ENCODE measurements at places on chromosomes 7 and 10.

DNA sequence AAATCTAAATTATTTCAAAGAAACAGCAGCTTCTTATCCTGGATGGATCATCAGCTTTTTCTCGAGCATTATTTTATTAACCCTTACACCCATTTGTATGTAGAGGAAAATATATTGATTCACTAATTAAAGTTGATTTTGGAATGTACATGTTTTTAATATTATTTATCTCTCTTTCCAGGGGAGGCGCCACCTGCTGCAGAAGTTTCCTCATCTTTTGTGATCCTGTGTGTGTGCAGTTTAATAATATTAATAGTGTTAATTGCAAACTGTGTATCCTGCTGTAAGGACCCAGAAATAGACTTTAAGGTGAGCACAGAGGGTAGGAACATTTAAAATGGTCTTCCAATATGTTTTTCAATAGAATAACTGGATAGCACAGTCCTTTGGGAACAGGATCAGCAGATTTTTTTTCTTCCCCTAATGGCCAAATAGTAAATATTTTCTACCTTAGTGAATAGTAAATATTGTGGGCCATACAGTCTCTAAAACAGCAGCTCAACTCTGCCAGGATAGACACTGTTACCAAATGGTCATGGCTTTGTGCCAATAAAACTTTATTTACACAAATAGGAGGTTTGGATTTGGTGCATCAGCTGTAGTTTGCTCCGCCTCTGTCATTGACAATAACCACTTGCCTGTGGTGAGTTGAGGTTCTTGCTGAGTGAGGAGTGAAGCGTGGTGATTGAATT lies 30.6 kb downstream of the LMTK2 start:
- DNase-seq = no peak

GRCh38 chr7:8724080-8724718 lies 290.8 kb downstream of the NXPH1 start:
- DNase-seq = no peak

DNA sequence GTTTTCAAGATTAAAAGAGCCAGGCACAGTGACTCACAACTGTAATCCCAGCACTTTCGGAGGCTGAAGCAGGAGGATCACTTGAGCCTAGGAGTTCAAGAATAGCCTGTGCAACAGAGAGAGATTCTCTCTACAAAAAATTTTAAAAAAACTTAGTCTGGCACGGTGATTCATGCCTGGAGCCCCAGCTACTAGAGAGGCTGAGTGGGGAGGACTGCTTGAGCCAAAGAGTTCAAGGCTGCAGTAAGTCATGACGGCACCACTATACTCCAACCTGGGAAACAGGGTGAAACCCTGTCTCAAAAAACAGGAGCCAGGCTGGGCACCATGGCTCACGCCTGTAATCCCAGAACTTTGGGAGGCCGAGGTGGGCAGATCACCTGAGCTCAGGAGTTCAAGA lies 86.6 kb upstream of the KCTD7 start:
- no peak for DNase-seq

- no peak for DNase-seq
These were observed 34.3 kb downstream of the SNX8 start for GRCh38 chr7:2279896-2280295.

DNA sequence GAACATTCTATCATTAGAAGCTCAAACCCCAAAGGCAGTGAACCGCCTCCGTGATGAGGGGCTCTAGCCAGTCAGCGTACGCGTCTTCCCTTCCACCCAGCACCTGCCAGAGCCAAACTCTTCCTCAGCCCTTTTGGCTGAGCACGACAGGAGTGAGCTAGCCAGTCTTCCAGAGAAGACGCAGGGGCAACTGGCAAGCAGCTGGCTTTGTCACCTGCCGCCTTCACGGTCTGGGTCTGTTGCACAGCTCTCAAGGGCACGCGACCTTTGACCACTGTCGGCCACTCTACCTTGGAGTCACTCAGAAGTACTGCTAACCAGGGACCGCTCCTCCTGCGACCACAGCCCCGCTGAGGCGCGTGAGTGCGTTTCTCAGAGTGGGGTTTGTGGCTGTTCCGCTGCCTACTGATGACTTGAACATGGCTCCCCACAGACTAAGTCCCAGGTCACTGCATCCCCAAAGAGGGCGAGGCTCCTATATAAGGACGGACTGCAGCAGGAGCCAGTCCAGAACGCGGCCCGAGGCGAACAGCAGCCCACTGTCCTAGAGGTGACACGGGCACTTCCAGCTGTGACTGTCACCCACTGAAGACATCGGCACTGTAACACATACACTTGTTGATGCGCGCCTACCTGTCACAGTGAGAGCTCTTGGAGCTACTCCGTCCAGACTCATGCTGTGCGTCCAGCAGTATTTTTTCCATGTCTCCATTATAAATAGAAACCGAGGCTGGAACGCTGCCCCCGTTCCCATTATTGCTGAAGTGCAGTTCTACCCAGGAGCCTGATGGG lies 8.4 kb downstream of the BNIP3 start:
- no peak for DNase-seq

DNA sequence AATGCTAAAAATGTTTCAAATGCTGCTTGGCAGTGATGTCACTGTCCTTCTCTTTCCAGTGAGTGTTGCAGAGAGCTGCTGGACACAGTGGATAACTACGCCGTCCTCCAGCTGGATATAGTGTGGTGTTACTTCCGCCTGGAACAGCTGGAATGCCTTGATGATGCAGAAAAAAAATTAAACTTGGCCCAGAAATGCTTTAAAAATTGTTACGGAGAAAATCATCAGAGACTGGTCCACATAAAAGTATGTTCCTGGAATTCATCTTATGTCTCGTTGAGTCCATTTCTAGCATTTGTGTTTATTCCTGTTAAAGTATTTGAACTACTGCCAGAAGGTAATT lies 25.2 kb downstream of the NUB1 start:
- no peak for DNase-seq

DNA sequence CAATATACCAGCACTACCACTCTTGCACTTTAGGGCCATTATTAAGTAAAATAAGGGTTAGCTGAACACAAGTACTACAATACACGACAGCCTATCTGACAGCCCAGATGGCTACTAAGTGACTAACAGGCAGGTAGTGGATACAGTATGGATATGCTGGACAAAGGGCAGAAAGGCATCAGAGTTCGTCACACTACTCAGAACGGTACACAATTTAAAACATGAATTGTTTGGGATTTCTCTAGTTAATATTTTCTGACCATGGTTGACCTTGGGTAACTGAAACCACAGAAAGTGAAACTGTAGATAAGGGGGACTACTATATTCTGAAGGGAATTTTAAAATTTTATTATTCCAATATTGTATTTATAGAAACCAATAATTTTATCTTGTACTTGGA lies 101.3 kb upstream of the SKAP2 start:
- no peak for DNase-seq

- DNase-seq = no peak
These were observed 666.7 kb upstream of the C7orf33 start for GRCh38 chr7:147923841-147924240.

GRCh38 chr7:22574754-22575520 lies 74.9 kb upstream of the STEAP1B start:
- no peak for DNase-seq

DNA sequence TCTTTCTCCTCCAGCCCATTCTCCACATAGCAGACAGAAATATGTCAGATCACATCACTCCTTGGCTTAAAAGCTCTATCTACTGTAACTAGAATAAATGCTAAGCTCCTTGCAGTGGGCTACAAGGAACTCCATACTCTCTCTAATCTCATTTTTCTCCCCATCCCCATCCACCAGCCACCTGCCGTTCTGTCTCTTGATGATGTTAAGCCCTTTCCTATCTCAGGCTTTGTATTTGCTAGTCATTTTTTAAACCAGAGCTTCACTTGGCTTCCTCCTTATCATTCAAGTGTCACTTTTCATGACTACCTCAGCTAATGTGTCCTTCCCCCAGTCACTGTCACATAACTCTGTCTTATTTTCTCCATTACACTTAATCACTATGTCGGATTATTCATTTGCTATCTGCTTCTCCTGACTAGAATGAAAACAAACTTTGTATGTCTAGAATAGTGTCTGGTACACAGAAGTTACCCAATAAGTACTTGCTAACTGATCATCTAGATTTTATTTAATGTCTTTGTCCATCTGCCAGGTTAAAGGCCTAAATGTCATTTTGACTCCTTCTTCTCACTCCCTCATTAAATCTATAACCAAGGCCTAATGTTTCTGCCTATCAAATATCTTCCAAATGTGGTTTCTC lies 87.2 kb upstream of the RPA3 start:
- DNase-seq = no peak

GRCh38 chr7:80883154-80884025 lies 35.5 kb downstream of the SEMA3C start:
- no peak for DNase-seq

- DNase-seq = no peak
These were observed 613.8 kb downstream of the LRMDA start for GRCh38 chr10:76045174-76045573.

DNA sequence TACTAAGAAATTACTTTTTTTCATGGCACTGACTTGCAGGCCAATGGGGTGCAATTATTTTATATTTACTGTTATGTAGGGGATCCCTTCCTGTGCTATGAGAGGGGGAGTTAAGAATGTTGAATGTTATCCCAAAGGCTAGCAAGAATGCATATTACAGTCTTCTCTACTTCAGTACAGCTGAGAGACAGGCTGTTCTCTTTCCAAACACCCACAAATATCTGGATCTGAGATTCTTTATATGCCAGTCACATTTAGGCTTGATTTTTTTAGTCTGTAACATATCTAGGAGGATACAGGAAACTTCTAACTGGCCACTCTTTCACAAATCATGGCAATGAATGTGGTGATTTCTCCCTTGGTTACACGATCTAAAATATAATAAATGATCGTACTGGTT lies 266.4 kb upstream of the FZD8 start:
- no peak for DNase-seq

DNA sequence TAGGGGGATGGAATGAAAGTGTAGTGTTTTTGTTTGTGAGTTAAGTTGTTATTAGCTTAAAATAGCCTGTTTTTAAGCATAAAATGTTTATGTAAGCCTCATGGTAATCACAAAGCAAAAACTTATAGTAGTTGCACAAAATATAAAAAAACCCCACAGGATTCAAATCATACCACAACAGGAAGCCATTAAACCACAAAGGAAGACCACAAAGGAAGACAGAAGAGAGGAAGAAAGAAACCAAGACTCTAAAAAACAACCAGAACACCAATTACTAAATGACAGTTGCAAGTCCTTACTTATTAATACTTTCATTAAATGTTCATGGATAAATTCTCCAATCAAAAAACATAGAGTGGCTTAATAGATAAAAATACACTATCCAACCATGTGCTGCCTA lies 63.6 kb downstream of the ANKRD7 start:
- DNase-seq = no peak

DNA sequence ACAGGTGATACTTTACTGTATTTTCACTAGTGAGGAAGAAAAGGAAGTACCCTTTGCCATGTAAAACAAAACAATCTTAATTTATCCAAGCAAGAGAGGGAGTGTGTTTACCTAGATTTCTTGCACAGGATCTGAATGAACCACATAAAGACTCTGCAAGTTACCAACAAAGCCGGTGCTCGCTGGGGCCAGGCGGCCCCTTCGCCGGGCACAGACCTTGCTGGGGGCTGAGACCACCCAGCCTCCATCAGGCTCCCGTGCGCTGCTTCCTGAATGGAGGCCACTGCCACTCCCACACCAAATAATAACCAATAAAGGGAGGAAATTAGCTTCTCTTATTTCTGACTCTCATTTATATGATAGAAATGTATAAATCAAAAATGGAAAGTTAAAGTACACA lies 625.0 kb upstream of the ADARB2 start:
- no peak for DNase-seq

GRCh38 chr10:95517536-95518454 lies 43.4 kb downstream of the SORBS1 start:
- DNase-seq = no peak

- DNase-seq = no peak
These were observed 735.1 kb upstream of the SORCS1 start for GRCh38 chr10:107899502-107900062.

GRCh38 chr7:5620459-5620881 lies 161.0 kb downstream of the RNF216 start:
- DNase-seq = no peak

GRCh38 chr10:90987383-90987782 lies 66.5 kb upstream of the ANKRD1 start:
- no peak for DNase-seq

Measured in activated T-cell treated with anti-CD3 and anti-CD28 coated beads for 1 hour (primary cell).